ENCODE measurements at places on chromosomes 2 and 18.

GRCh38 chr2:84735389-84735788, 145.5 kb downstream of the TRABD2A start:
- DNase-seq, result no peak

- DNase-seq, result no peak
Observed at GRCh38 chr2:95316466-95317122, 19.4 kb downstream of the KCNIP3 start.

DNA sequence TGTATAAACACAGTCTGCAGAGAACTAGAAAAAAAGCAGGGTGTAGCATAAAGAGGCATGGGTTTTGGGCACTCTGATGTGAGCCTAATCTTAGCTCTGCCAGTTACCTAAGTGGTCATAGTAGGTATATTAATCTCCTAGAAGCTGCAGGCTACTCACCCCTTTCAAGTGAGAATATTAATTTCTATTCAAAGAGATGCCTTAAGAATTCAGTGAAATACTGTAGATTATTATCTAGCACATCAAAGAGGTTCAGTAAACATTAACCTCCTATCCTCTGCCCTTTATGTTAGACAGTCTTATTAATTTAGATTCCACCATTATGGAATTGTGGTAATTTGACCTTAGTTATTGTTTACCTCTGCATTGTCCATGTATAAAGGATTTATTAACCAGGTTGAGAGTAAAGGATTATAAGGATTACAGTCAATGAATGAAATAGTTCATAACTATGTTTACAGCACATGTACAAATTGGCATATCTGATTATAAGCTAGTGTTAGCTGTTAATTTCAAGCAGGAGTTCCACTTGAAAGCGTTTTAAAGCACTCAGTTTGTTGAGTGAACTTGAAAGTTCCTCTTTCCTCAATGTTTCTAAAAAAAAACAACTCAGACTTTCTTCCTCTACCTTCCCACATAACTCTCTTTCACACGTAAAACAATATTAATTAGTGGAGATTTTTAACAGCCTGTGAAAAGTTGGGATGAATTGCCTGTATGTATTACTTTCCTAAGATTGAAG, 150.6 kb upstream of the EPC2 start:
- DNase-seq, result no peak

- DNase-seq, result no peak
Observed at GRCh38 chr18:9856092-9856491, 29.7 kb upstream of the TXNDC2 start.

- DNase-seq, result no peak
Observed at GRCh38 chr18:63603772-63604171, 16.6 kb downstream of the SERPINB13 start.

- DNase-seq, result no peak
Observed at GRCh38 chr18:50973367-50974126, 5.7 kb downstream of the ELAC1 start.

DNA sequence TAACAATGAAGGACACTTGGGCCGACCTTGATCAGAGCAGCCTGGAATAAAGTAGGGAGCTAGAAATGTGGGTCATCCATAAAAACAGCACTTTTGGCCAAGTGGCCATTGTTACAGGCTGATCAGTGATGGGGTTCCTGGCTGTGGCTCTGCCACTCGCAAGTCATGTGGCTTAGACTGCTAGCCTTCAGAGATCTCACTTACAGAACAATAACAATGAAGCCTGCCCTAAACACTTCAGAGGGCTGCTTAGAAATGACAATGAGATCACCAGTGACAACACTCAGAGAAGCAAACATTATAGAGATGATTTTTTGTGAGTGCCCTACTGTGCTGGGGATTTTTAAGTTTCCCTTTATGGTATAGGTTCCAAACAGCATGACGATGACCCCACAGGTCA, 107.9 kb upstream of the LMAN1 start:
- peak; percentile 31 for DNase-seq

- DNase-seq, result no peak
Observed at GRCh38 chr2:219731173-219731572, 103.7 kb downstream of the SLC4A3 start.

GRCh38 chr2:240106765-240107476, 29.2 kb downstream of the COPS9 start:
- DNase-seq, result no peak

- DNase-seq, result no peak
Observed at GRCh38 chr2:160294339-160294803, 94.3 kb upstream of the ITGB6 start.

GRCh38 chr18:76995896-76996295, 136.7 kb downstream of the MBP start:
- DNase-seq, result no peak

DNA sequence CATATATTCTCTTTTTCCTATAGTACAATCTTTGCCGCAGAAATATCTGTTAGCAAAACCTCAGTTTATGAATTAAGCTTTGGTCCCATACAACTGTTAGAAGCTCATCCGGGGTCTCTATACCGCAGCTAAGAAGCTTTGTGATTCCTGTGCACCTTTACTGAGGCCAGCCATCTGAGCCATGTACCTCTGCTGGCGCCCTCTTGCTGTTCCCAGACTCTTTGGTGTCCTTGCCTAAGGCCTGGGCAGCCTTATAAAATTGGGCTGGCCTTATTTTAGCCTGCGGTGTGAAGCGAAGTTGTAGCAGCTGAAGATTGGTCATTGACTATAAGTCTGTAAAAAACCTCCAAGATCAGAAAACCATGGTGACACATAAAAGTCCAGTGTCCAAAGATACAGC, 1135.1 kb upstream of the CHAC2 start:
- DNase-seq, result no peak

DNA sequence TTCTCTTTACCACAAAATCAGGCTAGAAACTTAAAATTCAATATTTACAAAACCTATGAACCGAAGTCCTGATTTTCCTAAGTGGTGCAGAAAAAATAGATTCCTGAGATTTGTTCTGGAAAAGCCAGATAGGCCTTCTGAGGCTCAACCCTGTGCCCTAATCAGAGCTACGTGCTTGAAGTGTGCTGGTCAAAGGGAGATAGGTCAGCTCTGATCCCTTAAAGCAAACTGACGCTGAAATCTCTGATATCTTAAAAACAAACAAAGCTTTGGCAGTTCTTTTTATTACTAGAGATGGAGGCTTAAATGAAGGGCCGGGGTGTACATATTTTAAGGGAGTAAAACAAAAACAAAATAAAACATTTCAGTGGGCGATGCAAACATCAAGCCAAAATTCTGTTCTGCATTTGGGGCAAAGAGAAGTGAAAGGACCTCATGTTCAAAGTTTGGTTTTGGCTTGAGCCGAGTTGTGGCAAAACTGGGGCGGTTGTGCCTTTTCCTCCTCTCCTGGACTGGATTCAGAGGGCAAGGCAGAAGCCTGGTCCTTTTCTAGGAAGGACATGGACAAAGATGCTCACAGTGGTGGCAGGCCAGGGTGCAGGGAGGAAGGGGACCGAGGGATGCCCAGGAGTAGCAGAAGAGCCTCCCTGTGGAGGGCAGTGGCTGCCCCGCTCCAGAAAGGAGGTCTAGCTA, 295.0 kb downstream of the CDCA7 start:
- no peak for DNase-seq

DNA sequence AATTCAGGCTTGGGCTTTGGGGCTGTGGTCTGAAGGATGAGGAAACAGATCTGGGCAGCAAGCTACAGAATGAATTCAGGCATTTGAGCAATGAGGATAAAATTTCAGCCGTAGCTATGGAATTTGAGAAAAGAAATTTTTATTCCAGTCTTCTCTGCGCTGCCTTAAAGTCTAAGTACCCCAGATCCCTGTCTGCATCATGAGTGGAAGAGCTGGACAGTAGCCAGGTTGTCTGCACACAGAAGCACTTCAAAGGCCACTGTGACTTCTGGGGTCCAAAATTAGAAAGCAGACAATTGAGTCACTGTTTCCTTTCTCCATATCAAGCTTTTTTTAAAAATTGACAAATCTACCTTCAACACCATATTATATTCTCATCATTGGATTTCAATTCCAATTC, 787.6 kb upstream of the GCFC2 start:
- no peak for DNase-seq

DNA sequence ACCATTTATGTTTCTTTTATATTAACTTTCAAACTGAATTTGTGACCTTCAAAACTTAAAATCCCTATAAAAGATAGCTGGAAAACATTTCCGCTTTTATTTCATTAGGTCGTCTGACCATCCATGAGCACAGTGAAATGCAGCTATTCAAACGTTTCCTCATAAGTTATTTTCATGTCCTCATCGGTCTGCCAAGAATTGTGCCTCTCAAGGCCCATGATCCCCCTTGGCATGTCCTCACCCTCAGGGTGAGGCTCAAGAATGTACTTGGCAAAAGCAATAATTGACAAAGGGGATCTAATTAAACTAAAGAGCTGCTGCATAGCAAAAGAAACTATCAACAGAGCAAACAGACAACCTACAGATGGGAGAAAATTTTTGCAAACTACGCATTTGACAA, 12.4 kb downstream of the SLC66A2 start:
- no peak for DNase-seq

Data from pons (tissue), 1 donor.